Transverse colon (tissue), 4 donors: ENCODE measurements at places on chromosomes 6 and 20. TPM values are rescaled to one million over a fixed set of nuclear protein-coding genes. Genes with fewer than 3 reads are reported as not detected.

MUC22 gene
- not detected for total RNA-seq

DNA sequence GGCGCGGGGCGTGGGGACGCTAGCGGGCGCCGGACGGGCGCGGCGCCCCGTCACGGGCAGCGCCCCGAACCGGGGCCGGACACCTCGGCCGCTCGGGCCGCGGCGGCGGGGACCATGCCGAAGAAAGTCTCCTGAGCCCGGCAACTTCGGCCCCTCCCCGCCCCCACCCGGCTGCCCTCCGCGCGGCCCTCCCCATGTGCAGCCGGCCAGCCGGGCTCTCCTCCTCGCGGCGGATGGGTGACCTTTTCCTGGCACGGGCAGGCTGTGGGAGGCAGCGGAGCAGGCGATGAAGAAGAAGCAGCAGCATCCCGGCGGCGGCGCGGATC, 278 bp downstream of the UST start:
- DNase-seq: peak; percentile 36
- peaks cover 3% of the 10 kb centered on the region for H3K4me1 ChIP-seq
- peaks cover 40% of the 10 kb centered on the region for H3K27me3 ChIP-seq

DNA sequence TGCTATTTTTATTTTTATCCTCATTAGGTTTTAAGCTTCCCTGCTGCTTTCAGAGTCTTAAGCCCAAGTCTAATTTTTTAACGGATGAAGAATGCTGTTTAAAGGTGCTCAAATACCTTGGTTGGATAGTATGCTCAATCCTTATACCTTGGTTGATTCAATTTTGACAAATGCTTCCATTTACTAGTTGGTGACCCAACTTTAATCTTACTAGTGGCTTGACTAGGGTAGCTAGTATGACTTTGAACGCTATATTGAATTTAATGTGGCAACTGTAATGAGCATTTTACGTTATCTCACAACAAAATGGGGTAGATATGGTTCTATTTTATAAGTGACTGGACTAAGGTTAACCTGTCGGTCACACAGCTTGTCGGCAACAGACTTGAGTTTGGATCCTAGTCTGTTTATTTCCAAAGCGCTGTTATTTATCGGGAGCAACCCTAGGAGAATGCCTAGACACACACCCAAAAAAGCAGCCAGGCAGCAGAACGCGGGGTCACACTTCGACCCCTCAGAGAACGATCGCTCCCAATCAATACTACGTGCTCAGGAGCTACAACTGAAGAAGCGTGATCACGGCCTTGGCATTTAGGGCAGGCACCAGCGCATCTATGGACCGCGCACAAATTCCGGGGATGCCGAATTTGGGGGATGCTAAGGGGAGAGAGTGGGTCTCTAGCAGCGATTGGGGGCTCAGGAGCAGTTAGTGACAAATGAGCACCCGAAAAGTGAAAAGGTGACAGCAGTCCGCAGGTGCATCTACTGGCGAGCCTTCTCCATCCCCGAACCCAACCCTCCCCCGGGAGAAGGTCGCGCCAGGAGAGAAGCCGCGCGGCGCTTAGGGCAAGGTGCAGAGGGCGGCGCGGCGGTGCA, 586 bp upstream of the ALDH5A1 start:
- H3K4me3 ChIP-seq: peak overlapping the region; percentile 70
- peaks cover 14% of the 10 kb centered on the region for H3K4me1 ChIP-seq
- no peaks in the 10 kb centered on the region for H3K36me3 ChIP-seq
- DNase-seq: no peak
- no peaks in the 10 kb centered on the region for H3K27me3 ChIP-seq
- peak overlapping the region; percentile 88 for H3K27ac ChIP-seq

DNA sequence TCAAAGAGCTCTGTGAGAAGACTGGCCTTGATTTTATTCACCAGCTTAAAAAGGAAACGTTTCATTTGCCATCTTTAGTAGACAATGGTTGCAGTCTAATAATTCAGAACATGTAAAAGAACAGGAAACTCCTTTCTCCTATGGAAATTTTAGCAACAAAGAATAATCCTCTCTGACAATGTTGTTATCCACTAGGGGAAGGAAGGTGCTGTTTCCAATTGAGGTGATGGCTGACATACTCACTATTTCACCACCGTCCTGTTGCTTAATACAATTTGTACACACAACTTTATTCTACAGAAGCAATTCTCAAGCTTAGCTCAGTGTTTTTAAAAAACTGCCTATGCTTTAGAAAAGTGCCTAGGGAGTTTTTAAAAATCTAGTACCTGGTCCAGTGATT, 192.7 kb downstream of the ARHGAP18 start:
- no peaks in the 10 kb centered on the region for H3K4me1 ChIP-seq
- no peaks in the 10 kb centered on the region for H3K36me3 ChIP-seq
- H3K27ac ChIP-seq: no peak overlapping the region
- DNase-seq: no peak

HLA-DQA2 gene
- not detected for total RNA-seq

OLIG3 gene
- not detected for total RNA-seq

- H3K36me3 ChIP-seq: peaks cover 29% of the 10 kb centered on the region
- no peaks in the 10 kb centered on the region for H3K4me1 ChIP-seq
- no peak for DNase-seq
- H3K27ac ChIP-seq: no peak overlapping the region
- no peak overlapping the region for H3K4me3 ChIP-seq
These were observed 35.0 kb downstream of the SHPRH start for GRCh38 chr6:145929037-145929633.

ZNF217 gene
- total RNA-seq: 28.9 TPM

DNA sequence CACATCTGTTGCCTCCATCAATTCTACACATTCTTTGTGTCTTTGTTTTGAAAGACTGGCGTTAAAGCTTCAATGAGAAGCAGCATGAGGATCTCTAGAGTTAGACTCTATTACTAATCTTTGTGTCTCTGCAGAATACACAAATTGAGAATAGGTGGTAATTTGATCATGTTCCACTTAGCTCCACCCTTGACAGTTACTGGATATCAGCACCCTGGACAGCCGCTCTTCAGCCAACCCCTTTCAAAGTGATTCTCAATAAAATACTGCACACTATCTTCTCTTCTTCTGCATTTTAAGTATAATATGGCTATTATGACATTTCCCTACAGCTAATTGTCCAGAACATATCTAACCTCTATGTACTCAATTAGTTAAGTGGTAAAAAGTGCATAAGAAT, 54.3 kb upstream of the CNR1 start:
- H3K27me3 ChIP-seq: no peaks in the 10 kb centered on the region
- no peaks in the 10 kb centered on the region for H3K36me3 ChIP-seq
- H3K4me3 ChIP-seq: no peak overlapping the region
- H3K27ac ChIP-seq: no peak overlapping the region

DNA sequence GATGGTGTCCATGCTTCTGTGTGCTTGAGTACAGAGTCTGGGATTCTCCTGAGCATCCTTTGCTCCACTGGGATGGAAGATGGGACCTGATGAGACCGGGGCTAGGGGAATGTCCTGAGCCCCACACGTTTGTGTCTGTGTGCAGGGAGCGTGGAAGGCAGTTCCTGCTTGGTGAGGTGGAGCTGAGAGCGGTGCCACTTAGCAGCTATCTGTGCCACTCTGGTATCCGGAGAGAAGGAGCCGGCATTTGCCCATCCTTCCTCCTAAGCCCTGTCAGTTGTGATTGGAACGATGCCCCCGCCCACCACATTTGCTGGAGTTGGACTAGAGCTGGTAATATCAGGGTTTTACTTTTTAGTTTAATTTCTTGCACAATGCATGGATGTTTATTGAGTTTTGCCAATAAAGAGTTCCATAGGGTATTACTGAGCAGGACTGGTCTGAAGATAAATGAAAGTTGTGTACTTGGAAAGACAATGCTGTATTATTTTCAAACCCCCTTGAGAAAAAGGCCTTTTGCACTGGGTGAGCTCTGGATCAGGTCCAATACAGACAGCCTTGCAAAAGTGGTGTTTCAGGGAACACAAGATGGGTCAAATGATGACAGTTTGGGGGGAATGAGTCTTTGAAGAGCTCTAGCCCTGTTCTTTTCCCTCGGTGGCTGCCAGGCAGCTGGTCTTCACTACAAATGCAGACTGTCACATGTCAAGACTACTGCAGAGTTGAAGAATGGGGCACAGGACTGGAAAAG, 130.8 kb downstream of the SYCP2 start:
- no peak for DNase-seq
- no peak overlapping the region for H3K4me3 ChIP-seq
- H3K27ac ChIP-seq: no peak overlapping the region
- no peaks in the 10 kb centered on the region for H3K36me3 ChIP-seq
- H3K27me3 ChIP-seq: no peaks in the 10 kb centered on the region
- H3K4me1 ChIP-seq: no peaks in the 10 kb centered on the region

TRIM39 gene
- total RNA-seq: 9.8 TPM

AGER gene
- total RNA-seq: 1.1 TPM

PAX1 gene
- total RNA-seq: not detected

DNA sequence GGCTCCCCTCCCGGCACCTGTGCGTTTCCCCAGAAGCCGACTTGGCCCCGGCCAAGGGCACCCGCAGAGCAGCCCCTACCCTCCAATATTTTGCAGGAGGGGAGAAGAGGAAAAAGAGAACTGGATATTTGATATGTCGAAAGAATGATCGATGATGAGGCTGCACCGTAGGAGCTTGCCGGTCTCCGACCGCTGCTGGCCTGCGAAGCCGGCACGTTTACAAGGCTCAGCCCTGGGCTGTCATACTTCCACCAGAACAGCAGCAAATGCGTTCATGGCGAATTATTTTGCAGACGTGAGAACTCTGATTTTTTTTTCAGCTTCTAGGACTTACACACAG, 296.7 kb downstream of the TFAP2C start:
- no peaks in the 10 kb centered on the region for H3K36me3 ChIP-seq
- peaks cover 87% of the 10 kb centered on the region for H3K27me3 ChIP-seq
- no peak overlapping the region for H3K27ac ChIP-seq

POU5F1 gene
- total RNA-seq: 20.2 TPM

PSMA7 gene
- 227 TPM for total RNA-seq

- DNase-seq: no peak
- H3K4me3 ChIP-seq: no peak overlapping the region
- H3K36me3 ChIP-seq: no peaks in the 10 kb centered on the region
These were observed 94.3 kb downstream of the JPH2 start for GRCh38 chr20:44092551-44093248.

GRCh38 chr6:80438772-80439171, 332.3 kb downstream of the BCKDHB start:
- H3K36me3 ChIP-seq: no peaks in the 10 kb centered on the region
- no peak for DNase-seq
- H3K4me3 ChIP-seq: no peak overlapping the region

CRYBG1 gene
- 72.4 TPM for total RNA-seq

DNA sequence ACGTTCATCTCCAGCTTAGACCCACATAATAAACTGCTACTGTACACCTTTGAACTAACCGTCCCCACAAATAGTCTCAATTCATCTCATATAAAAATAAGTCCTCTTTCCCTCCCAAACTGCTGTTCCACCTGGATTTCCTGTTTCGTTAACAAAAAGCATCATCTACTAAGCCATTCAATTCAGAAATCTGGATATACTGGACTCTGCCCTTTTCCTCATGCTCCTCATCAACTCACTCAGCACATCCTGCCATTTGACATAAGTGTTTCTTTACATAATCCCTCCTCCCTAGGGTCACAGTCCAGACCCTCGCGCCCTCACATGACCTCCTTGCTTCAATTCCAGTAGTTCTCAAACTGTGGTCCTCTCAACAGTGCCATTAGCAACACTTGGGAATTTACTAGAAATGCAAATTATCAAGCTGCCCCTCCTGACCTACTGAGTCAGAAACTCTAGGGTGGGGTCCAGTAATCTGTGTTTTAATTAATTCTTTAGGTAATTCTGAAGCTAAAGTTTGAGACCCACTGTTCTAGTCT, 4.5 kb downstream of the MKKS start:
- peak; percentile 53 for DNase-seq
- H3K27ac ChIP-seq: peak overlapping the region; percentile 2
- H3K4me1 ChIP-seq: peaks cover 20% of the 10 kb centered on the region
- no peak overlapping the region for H3K4me3 ChIP-seq

SALL4 gene
- not detected for total RNA-seq

PPIL6 gene
- 1.9 TPM for total RNA-seq

- no peaks in the 10 kb centered on the region for H3K36me3 ChIP-seq
- no peak overlapping the region for H3K27ac ChIP-seq
- DNase-seq: no peak
- H3K4me3 ChIP-seq: no peak overlapping the region
- peaks cover 27% of the 10 kb centered on the region for H3K27me3 ChIP-seq
These were observed 57.1 kb downstream of the YTHDF1 start for GRCh38 chr20:63158845-63159244.

GRCh38 chr20:36225666-36226065, 10.6 kb upstream of the AAR2 start:
- H3K4me3 ChIP-seq: no peak overlapping the region
- no peaks in the 10 kb centered on the region for H3K27me3 ChIP-seq
- H3K27ac ChIP-seq: no peak overlapping the region
- DNase-seq: no peak

KCNS1 gene
- total RNA-seq: 0.64 TPM

HSPA1A gene
- total RNA-seq: 244 TPM

DNA sequence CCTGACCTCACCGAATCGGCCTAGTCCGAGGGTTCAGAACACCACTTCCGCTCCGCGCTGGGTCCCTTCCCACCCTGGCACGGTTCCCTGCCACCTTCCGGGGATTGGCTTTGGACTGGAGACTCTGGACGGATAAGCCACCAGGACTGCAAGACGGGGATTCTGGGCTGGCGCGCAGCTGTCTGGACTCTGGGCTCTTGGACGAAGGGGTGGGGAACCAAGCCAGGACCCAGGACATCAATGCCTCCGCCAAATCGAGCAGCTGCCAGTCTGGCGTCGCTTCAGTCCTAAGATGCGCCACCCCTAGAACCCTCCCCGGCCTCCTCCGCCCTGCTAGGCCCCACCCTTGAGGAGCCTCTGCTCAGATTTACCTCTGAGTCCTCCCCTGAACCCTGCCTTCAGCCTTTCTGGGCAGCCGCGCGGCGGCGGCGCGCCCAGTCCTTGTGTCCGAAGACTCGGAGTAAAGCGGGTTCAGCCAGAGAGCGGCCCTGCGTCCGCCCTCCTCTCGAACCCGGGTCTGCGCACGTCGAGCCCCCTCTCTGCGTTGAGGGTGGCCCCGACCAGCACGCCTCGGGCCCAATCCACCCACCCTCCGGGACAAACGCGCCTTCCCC, 1.2 kb downstream of the KCNK17 start:
- peaks cover 50% of the 10 kb centered on the region for H3K27me3 ChIP-seq
- no peak for DNase-seq
- H3K27ac ChIP-seq: no peak overlapping the region
- no peaks in the 10 kb centered on the region for H3K36me3 ChIP-seq

PRIM2 gene
- 9.6 TPM for total RNA-seq

FAM209B gene
- not detected for total RNA-seq

GRCh38 chr20:40508821-40509220, 180.2 kb downstream of the MAFB start:
- H3K27me3 ChIP-seq: no peaks in the 10 kb centered on the region
- H3K36me3 ChIP-seq: no peaks in the 10 kb centered on the region
- H3K27ac ChIP-seq: no peak overlapping the region
- no peaks in the 10 kb centered on the region for H3K4me1 ChIP-seq

DNA sequence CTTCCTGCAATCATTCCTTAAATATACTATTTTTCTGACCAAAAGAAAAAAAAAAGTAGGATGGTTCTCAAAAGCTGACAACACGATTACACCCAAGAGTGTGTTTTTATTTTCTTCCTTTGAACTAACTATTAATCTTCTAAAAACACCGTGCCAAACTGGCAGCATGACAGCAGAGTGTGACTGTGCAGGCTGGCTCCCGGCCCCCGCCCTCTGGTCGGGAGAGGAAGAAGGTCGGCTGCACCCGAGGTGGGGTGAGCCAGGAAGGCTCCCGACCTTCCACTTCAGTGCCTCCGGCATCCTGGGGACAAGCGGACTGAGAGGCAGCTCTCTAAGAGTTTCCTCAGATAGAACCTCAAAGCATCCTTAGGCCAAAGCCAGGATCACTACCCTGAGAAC, 29.2 kb downstream of the SLC22A23 start:
- H3K27ac ChIP-seq: no peak overlapping the region
- no peaks in the 10 kb centered on the region for H3K36me3 ChIP-seq
- peak; percentile 54 for DNase-seq
- no peak overlapping the region for H3K4me3 ChIP-seq
- H3K4me1 ChIP-seq: peaks cover 2% of the 10 kb centered on the region
